ENCODE measurements at places on chromosomes 11 and 22.

- DNase-seq: peak; percentile 11
Measured at GRCh38 chr11:11620921-11621572, 758 bp downstream of the GALNT18 start.

GRCh38 chr11:313787-314553, at the start of gene IFITM1:
IFITM1 (plus strand) TSS chr11:314040; CDS start chr11:314171, 131 bp downstream.
- DNase-seq: no peak

- DNase-seq: peak; percentile 89
Measured at GRCh38 chr22:23565305-23565914, 14.7 kb downstream of the IGLL1 start.

DNA sequence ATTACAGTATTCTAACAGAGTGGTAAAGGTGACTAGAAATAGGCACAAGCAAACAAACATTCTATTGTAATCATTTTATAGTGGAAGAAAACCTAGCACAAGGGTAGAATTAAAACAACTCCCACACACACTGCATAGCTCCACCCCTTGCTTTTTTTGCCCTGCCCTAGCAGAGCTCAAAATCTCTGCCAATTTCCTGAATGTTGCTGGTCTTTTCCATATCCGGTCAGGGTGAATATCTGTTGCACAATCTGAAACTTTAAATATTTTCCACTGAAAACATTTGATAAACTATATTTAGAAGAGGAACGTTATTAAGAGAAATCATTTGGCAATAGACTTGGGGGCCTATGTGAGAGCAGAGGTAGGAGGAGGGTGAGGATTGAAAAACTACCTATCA, 2.7 kb downstream of the SPA17 start:
- DNase-seq: no peak

DNA sequence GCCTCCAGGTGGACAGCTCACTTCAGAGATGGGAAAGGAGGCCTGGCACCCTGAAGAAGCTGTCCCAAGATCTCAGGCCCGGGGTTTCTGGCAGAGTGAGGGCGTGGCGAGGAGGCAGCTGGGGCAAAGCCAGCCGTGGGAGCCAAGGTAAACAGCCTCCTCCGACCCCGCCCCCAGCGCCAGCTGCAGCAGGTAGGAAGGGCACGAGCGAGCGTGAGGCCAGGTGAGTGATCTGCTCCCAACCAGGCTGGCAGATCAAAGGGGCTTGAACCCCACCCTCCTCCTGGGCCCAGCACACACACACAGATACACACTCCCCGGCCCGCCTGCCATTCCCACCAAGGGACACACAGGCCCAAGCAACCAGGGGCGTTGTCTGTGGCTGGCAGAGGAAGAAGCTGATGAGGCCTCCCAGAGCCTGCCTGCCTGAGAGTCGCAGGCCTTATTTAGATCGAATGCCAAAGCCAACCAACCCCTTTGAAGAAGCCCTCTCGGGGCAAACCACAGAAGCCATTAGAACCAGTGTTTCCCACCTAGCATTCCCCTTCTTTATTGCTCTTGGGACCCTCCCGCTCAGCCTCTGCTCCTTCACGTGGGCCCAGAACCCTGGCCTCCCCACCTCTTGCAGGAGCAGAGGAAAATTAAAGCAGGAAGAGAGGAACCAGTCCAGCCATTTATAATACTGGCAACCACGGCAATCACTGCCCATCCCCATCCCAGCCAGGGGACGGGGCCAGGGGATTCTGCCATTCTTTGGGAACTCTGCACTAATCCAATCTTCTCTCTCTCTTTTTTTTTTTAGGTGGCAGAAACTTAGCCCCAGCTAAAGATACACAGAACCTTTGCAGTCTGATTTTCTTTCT, 5.0 kb downstream of the PDGFB start:
- no peak for DNase-seq

- no peak for DNase-seq
Measured at GRCh38 chr11:47715082-47715669, at the start of gene AGBL2. AGBL2 (minus strand) TSS chr11:47715369; CDS start chr11:47714650, 719 bp downstream.
